ENCODE measurements at places on chromosomes 5 and 9. TPM values are rescaled to one million over a fixed set of nuclear protein-coding genes. Genes with fewer than 3 reads are reported as not detected.

The TBC1D13 gene
- 9.5 TPM for total RNA-seq

The F2RL1 gene
- total RNA-seq = not detected

The RASEF gene
- total RNA-seq = 0.15 TPM

The PCDHB10 gene
- 0.11 TPM for total RNA-seq

The TMEFF1 gene
- not detected for total RNA-seq

The PCDHA9 gene
- not detected for total RNA-seq

The RLN1 gene
- total RNA-seq = 0.37 TPM

The CTXN3 gene
- not detected for total RNA-seq

The IGFBPL1 gene
- not detected for total RNA-seq

The INSL4 gene
- not detected for total RNA-seq

The FAM81B gene
- total RNA-seq = not detected
